Upper lobe of right lung (tissue), 1 donor: ENCODE measurements at places on chromosomes 7 and 10.

GRCh38 chr7:122067077-122067476 lies 77.0 kb downstream of the AASS start:
- DNase-seq, result no peak

DNA sequence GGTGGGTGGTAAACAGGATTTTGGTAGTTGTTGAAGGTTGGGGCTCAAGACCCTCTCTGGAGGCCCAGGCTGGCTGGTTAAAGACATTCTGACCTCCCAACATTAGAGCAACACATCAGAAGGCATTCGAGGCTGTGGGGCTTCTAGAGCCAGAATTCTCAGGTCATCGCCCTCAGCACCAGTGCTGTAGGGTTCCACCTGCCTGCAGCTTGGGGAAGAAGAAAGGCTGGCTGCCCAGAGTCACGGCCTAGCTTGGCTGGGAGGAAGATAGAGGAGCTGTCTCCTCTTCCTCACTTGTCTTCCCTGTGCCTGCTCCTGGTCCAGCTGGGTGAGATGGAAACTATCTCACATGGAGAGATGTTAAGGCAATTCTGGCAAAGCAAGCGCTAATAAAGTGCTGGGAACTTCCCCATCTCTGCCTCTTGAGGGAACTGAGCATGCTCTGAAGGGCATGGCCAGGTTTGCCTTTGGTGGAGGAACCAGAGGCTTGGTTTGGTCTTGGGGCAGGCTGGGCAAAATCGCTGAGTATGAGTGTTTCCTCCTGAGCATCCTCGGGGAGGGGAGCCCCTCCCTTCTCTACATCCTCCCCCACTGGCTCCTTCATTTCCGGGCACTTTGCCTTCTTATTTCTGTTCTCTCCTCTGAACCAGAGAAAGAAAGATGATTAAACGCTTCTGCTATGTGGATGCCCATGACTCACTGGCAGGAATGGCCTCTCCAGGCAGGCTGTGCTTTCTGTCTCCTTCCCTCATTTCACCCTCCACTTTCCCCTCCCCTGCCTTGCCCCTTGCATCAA lies 509.0 kb upstream of the PODXL start:
- DNase-seq, result no peak

DNA sequence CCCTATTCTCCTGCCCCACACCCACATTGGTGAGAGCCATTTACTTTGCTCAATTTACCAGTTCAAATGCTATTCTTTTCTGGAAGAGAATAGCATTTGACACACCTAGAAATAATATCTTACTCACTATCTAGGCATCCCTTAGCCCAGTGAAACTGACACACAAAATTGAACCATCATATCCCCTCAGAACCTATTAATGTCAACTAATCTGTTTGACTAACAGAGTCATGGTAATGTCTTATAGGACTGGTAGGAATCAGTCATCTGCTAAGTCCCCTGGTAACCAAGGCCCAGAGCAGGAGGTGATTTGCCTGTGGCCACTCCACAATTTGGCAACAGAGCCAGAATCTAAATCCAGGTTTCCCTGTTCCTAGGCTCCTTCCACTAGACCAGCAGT lies 63.3 kb downstream of the PPP1R3C start:
- no peak for DNase-seq

- no peak for DNase-seq
These were observed 1.4 kb downstream of the ZNF438 start for GRCh38 chr10:31030260-31030659.

DNA sequence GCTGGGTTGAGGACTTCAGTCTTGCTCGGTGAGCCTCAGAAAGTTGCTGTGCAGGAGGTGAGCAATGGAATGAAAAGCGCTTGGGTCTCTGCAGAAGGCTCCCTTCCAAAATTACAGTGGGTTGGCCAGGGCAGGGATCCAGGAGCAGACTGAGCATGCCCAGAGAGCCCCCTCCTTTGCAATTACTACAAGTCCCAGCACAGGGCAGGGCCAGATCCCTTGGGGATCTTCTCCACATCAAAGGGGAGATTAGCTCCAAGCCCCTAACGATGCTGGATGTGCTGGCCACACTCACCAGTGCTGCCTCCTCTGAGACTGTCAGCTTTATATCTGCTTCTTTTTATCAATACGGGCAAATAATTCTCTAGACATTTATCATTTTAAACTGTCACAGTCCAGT lies 337.5 kb downstream of the RPS24 start:
- DNase-seq, result no peak

- DNase-seq, result no peak
These were observed 377.6 kb downstream of the PHTF2 start for GRCh38 chr7:78176171-78176570.

- no peak for DNase-seq
These were observed 156.5 kb downstream of the UBE2H start for GRCh38 chr7:129796186-129796775.

DNA sequence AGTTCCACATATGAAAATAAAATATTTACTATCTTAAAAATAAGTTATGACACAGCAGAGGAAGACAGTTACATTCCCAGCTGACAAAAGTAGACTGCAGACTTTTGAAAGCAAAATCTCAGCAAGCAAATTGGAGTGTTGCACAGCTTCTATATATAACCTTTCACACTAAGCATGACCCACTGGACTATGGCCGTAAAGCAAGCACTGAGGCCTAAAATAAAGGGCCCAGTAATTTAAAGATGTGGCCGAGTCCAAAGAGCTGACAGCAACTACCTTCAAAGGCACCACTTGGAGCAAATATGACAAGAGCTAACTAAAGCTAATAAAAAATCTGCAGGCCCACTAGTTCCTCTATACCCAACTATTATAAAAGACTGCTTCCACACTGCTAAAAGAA lies 6.5 kb downstream of the GDI2 start:
- no peak for DNase-seq

- peak; percentile 88 for DNase-seq
These were observed at the start of gene IL6 for GRCh38 chr7:22726907-22727713. Gene IL6, plus strand, starts transcription at chr7:22727200. Its CDS starts 63 bp downstream, at chr7:22727263.

- DNase-seq, result peak; percentile 65
These were observed 23.9 kb upstream of the MPP7 start for GRCh38 chr10:28326516-28327490.

- no peak for DNase-seq
These were observed 131.9 kb downstream of the CALCR start for GRCh38 chr7:93442478-93443224.
